ENCODE measurements at places on chromosomes 13 and 19. TPM values are rescaled to one million over a fixed set of nuclear protein-coding genes. Genes with fewer than 3 reads are reported as not detected.

Gene FREM2
- 0.07 TPM for total RNA-seq

Gene ZNF575
- total RNA-seq: under 0.01 TPM

Gene ZNF493
- 12.6 TPM for total RNA-seq

Gene PRKCSH
- total RNA-seq: 94.0 TPM

Gene FGF21
- total RNA-seq: 0.34 TPM

Gene PGLYRP1
- total RNA-seq: not detected

Gene PLK5
- not detected for total RNA-seq

Gene CKM
- total RNA-seq: not detected

Gene UQCR11
- 116 TPM for total RNA-seq

Gene CABP5
- total RNA-seq: not detected

Gene ZNF526
- 8.2 TPM for total RNA-seq

Gene IL11
- 1.6 TPM for total RNA-seq

Gene RNF17
- under 0.01 TPM for total RNA-seq

Gene MYBPC2
- total RNA-seq: not detected

Gene PEG3
- total RNA-seq: 0.34 TPM

Gene ZNF77
- total RNA-seq: 10.3 TPM
